ENCODE measurements at places on chromosomes 13 and 19.

DNA sequence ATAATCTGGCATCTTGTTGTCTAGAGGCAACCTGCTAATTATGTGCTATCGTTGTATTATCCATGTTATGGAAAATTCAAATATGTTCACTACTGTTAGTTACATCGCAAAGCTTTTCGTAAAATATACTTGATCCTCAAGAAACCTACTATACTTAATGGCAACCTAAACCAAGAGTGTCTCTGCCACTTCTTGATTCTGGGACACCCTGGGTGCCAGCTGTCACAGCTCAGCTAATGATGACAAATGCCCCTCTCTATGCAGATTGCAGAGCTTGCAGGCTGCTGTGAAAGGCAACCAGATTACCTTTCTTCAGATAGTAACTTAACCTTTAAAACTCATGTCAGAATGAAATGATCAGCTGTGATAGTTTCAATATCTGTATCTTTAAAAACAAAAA lies 8.9 kb upstream of the MAB21L1 start:
- DNase-seq, result no peak

GRCh38 chr13:94454906-94455305 lies 24.6 kb downstream of the DCT start:
- DNase-seq, result no peak

DNA sequence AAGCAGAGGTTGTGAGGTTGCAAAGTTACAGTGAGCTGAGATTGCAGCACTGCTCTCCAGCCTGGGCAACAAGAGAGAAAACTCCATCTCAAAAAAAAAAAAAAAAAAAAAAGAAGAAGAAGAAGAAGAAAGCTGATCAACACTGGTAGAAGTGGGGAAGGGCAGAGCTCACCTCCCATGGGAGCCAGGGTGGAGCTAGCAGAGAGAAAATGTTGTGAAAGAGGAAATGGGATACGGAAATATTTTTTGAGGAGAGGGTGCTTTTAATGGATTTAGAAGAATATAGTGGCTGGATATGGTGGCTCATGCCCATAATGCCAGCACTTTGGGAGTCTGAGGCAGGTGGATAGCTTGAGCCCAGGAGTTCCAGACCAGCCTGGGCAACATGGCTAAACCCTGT lies 6.8 kb downstream of the GPR42 start:
- DNase-seq, result no peak

DNA sequence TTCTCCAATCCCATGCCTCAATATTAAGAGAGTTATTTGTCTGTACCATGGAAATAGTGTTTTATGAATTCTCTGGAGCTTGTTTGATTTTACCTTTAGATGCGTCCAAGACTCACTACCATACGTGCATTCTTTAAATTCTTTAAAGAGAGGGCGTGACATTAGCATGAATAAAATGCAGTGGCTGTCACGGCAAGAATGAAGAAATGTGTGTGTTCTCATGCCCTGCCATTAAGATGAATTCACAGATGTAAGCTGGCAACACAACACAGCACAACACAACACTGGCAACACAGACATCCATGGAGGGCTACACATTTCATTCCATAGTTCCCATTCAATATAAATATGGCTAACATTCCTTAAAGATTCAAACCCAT lies 213.4 kb downstream of the ENOX1 start:
- DNase-seq, result no peak

DNA sequence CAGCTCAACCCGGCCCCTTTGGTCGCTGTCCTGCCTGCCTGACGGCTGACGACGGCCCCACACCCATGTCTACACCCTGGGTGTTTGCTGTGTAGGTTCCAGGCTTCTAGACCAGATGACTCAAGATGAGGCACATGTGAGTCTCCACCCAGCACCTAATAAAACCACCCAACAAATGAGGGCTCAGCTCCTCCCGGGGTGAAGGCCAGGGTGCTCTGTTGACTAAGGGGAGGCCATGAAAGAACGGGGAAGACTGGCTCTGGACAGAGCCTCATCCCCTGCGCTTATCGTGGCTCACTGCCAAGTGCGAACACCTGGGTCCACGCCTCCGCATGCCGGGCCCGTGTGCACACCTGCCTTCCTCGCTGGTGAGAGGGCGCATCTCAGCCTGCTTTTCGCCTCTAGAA lies 39.6 kb downstream of the COL4A2 start:
- DNase-seq, result no peak

DNA sequence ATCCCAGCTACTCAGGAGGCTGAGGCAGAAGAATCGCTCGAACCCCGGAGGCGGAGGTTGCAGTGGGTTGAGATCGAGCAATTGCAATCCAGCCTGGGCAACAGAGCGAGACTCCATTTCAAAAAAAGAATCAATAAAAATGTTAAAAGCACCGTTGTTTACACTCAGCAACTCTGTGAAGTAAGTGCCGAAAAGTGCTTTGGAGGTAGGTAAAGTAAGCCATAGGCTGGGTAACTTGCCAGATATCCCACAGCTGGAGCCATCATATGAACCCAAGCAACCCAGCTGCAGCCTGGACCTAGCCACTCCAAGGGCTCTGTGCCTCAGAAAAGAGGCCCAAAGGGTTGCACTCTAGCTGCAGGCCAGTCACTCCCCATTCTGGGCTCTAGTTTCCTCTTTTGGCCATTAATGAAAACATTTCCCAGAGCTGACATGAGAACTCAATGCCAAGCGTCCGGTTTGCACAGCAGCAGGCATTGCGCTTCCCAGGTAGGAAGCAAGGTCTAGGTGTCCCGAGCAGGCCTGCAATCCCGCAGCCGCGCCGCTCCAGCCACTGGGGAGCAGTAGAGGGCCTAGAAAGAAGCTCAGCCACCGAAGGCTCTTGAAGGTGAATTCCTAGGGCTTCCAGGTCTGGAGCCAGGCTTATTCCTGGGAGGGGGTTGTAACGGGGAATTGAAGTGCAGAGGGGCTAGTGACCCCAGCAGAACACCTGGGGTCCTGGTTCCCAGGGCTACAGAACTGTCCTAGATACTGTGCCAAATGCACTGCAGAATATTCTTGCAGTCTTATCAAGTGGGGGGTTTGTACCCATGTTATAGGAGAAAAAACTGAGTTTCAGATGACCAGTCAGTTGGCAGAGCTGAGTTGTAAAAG lies 4.1 kb upstream of the CD79A start:
- peak; percentile 65 for DNase-seq

DNA sequence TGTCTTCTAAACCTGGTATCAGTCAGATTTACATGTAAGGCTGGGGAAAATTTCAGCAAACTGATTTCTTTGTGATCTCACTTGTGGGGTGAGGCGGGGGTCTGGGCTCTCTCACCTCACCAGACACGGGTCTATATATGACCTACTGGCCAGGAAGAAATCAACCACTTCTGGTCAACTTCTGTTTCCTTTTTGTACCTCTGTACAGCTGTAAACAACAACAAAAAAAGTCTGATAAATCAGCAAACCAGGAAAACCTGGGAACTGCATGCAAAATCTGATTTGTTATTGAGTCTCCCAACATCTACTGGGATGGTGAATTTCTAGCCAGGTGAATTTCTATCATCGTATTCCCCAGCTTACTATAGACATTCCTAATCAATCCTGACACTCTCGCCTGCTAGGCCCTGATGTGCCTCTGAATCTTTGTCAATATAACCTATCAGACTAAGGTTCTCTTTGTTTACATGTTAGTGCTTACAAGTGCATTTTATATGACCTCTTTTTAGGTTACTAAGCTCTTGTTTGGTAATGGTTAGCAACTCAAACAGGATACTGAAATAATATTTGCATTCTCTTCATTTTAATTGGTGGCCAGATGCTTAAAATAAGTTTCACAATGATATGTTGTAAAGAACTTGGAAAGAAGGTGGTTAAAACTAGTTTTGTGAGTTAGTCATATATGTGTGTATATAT lies 77.7 kb downstream of the LRRC63 start:
- no peak for DNase-seq

DNA sequence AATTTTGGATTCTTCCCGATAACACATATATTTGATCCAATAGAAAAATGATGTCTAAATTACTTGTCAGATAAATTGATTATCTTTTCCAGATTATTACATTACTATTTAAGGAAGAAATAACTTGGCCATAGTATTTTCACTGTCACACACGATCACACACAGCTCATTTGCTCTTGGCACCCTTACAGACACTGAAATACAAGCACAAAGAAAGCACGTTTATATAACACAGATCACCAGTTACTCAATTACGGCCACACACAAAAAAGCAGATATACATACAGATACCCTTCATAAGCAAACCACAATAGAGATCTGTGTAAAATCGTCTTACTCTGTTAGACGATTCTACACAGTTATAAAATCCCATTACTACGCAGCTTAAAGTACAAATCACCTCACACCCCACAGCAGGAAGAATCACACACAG lies 716 bp upstream of the ZNF420 start:
- no peak for DNase-seq

GRCh38 chr19:32345261-32346207 lies at the start of gene ZNF507:
ZNF507 (plus strand) TSS chr19:32345610; CDS start chr19:32352831, 7,221 bp downstream.
- peak; percentile 73 for DNase-seq

GRCh38 chr19:29770648-29771047 lies 41.1 kb upstream of the CCNE1 start:
- DNase-seq, result no peak

DNA sequence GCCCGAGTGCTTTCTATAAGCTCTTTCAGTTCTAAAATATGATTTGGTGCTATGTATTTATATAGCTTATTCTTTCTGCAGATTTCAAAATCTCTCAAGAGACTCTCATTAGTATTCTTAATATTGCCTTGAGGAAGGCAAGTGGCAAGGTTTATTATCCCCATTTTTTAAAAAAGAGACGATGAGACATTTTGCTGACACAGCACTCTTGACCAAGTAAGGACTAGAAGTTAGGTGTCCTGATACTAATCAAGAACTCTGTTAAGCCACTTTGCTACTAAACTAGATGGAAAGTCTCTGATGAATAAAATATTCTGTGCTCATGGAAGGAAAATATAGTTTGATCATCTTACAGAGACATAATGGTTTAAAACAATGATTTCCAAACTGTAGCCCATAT lies 164.7 kb downstream of the MZT1 start:
- no peak for DNase-seq

GRCh38 chr19:27885359-27885758 lies 1327.6 kb downstream of the UQCRFS1 start:
- no peak for DNase-seq

DNA sequence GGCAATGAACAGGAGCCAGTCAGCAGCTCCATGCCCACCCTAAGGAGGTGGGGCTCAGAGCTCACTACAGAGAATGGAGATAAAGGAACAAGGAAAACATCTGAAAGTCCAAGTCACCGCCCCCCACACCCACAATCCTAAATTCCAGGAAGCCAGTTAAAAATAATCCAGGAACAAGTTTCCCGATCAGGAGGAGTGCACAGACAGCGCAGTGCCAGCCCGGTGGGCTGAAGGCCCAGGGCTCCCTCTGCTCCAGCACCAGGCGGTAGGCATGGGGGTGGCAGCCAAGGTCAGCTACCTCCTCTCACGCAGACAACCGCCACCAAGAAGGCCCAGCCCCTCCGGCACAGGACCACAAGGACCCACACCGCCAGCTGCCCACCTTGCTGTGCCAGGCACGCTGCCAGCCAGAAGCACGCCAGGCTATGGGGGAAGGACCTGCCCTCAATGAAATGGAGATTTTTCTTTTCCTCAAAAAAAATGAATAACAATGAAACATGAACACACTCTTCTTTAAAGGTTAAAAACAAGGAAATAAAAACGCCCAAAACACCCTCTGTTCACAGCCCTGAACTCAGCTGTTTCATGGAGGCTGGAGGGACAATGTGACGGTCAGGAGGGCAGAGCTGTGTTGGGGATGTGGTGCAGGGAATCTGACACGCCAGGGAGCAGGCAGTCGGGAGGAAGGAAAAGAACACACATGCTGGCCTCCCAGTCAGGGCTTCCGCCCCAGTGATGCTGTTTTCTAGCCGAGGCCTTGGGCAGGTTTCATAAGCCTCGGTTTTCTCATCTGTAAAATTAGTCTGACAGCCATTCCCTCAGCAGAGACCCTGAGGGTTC lies 11.0 kb downstream of the STK24 start:
- no peak for DNase-seq

DNA sequence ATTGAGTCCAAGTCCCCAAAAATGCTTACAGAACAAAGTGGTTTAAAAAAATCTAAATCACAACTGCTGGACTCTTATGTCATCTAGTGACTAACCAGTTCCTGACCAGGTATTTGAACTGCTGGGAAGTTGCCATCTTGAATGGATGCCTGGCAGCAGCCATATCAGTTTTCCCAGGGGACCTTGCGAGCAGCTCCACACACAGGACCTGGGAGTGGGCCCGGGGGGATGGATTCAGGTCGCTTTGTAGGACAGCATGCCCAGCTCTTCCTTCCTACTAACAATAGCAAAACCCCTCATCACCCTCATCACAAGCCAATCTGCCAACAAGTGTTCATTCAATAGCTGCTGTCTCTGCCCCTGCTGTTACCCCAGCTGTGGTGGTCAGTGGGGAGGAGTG lies 65.3 kb downstream of the KCTD15 start:
- no peak for DNase-seq

DNA sequence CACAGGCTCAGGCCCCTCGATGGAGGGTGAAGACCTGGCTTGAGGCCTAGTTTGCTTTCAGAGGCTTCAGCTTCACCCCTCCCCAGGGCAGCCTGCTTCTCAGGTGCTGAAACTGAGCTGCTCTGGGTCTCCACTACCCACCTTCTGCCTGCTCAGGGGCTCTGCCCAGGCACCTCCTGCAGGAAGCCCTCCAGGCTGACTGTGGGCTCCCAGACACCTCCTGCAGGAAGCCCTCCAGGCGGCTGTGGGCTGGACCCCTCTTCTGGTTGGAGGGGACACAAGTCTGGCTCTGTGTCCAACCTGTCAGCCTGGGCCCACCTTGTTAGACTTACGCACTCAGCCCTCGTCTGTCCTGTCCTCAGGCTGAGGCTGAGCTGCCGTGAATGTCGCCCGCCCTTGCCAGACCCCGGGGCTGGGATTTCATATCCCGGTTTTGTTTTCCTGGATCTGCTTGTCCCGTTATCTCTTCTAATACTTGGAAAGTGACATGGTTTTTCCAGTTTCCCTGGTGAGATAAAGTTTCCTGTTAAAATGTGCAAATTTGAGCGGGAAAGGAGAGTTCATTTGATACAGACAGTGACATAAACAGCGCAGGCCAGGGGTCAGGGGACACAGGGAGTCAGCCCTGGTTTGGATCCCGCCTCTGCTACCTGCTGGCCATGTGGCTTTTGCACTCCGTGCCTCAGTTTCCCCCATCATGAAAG lies 20.8 kb upstream of the MISP start:
- DNase-seq, result no peak

GRCh38 chr13:33372251-33372919 lies 86.8 kb upstream of the STARD13 start:
- DNase-seq, result no peak

- DNase-seq, result no peak
Measured at GRCh38 chr19:40458597-40458974, 7.0 kb downstream of the BLVRB start.

DNA sequence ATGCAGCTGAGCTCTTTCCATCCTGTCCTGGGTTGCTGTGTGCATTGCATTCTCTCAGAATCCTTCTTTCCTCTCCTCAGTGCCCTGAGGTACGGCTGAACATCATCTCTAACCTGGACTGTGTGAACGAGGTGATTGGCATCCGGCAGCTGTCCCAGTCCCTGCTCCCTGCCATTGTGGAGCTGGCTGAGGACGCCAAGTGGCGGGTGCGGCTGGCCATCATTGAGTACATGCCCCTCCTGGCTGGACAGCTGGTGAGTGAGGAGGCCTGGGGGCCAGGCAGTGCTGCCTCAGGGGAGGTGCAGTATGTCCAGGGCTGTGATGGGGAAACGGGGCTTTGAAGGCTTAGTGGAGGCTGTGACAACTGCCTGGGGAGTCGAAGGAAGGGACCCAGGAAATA lies 29.8 kb downstream of the PPP2R1A start:
- no peak for DNase-seq

All from CD4-positive, alpha-beta T cell treated with Interleukin-6 at 100 ng/mL for 8 hours (primary cell).